ENCODE measurements at places on chromosomes 7 and 10.

GRCh38 chr10:76974017-76974691 is 663.5 kb downstream of the KCNMA1 start:
- DNase-seq, result no peak

DNA sequence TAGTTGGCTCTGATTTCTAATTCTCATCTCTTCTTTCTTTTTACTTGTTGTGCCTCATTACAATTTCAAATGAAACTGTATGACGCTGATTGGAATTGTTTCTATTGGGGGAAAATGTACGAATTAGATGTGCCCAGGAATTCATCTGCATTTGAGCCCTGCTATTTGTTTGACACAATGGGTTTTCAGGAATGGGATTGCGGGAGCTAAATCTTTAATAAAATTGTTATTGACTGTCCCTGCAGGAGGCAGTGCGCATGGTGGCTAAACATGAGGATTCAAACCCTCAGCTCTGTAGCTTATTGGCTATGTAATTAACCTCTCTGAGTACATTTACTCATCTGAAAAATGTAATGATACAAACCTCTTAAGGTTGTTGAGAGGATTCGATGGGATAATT is 181.6 kb downstream of the NXPH1 start:
- DNase-seq, result no peak

GRCh38 chr10:127406018-127406550 is 143.0 kb upstream of the NPS start:
- no peak for DNase-seq

GRCh38 chr7:143398616-143399015 is 10.0 kb downstream of the EPHA1 start:
- no peak for DNase-seq

- no peak for DNase-seq
These were observed 135.8 kb upstream of the GPR26 start for GRCh38 chr10:123530166-123530870.

GRCh38 chr7:12771378-12771877 is 84.0 kb downstream of the ARL4A start:
- no peak for DNase-seq

DNA sequence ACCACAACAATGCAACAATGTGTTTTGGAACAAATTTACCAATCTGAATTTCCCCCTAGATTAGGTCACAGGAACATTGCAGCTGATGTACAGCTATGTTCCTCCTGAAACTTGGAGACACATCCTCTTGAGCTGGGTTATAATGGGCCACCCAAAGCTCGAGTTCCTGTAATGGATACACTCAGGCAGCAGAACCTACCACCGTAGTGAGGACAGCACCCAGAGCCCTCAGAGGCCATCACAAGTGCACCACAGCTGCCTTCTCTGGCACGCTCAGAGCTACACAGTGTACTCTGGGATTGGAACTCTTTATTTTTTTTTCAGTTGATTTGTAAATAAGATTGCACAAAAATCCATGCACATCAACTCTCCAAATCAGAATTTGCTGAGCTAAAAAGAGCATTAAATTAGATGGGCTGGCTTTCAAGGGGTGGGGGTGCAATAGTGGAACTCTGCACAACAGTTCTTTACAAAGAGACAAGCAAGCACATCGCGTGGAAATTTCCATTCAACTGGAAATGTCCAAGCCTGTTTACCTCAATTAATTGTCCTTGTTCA is 56.7 kb downstream of the EGFR start:
- DNase-seq, result no peak

DNA sequence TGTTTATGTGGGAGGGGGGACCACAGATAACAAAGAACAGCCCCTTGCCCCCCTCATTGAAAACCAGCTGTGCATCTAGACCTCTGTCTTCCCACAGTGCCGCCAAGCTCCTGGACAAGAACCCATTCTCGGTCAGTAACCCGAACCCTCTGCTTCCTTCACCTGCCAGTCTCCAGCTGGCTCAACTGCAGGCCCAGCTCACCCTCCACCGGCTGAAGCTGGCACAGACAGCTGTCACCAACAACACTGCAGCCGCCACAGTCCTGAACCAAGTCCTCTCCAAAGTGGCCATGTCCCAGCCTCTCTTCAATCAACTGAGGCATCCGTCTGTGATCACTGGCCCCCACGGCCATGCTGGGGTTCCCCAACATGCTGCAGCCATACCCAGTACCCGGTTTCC is 91.0 kb upstream of the PDCD4 start:
- no peak for DNase-seq

DNA sequence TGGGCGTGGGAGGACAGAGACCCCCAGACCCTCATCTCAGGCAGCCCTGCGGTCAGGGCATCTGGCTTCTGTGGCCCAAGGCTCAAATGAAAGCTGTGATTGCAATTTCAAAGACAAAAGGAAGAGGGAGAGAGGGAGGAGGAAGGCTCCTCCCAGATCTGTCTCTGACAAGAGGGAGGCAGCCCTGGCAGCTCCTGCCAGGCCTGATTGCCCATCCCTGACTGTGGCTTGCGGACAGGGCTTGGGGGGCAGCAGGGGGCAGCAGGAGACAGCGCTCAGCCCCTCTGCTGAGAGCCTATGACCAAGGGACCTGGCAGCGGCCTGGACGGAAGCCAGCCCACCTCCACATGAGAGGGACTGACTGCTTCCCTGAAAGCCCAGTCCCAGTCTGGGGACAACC is 91.8 kb downstream of the PTPRN2 start:
- DNase-seq, result no peak

GRCh38 chr10:86670876-86671275 is 2.6 kb downstream of the LDB3 start:
- DNase-seq, result no peak

DNA sequence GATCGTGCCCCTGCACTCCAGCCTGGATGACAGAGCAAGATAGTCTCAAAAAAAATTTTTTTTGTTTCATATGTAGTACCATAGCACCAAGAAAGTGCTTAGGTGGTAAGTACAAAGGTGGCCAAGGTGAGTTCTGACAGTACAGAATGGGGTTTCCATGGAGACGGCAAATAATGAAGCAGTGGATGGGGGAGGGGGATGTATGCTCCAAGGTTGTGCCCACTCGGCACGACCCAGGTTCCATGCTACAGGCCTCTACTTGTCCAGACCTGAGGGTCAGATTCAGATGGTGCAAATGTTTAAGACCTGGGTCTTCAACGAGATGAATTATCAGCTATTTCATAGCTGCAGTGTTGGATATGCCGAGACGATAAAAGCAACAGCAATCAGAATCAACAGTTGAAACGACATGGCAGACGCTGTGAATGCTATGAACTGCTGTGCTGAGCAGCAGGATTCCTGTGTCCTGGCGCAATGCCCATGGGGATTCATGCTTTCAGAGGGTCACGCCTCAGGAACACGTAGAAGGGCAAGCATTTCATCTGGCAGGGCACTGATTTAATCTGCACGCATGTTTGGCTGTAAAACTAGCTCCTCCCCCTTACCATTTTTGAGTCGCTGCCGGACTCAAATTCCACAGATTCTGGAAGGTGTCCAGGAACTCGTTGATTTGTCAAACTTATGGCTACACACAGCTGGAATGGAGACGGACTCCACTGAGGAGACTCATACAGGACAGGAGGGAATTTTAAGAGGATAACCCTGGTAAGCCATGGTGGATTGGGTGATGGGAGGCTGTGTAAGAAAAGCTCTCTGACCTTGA is 256.5 kb downstream of the FRMD4A start:
- DNase-seq, result no peak

- no peak for DNase-seq
These were observed 54.9 kb downstream of the KCNMA1 start for GRCh38 chr10:77582710-77583115.

GRCh38 chr10:71209731-71210541 is 2.4 kb upstream of the UNC5B start:
- no peak for DNase-seq

DNA sequence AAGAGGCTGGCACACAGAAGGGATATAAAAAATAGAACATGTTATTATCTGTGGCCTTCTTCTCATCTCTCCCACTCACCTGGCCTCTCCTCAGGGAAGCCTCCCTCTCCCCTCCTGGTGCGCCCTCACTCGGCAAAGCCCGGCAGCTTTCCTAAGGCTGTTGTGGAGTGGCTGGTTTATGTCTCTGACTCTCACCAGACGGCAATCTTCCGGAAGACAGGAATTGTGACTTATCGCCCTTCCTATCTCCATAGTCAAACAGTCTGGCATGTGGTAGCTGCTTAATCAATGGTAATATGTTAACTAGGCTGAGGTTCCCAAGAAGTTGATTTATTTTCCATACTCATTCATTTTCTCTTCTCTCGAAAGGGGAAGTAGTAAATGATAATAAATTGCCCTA is 78.7 kb downstream of the ATXN7L1 start:
- no peak for DNase-seq

DNA sequence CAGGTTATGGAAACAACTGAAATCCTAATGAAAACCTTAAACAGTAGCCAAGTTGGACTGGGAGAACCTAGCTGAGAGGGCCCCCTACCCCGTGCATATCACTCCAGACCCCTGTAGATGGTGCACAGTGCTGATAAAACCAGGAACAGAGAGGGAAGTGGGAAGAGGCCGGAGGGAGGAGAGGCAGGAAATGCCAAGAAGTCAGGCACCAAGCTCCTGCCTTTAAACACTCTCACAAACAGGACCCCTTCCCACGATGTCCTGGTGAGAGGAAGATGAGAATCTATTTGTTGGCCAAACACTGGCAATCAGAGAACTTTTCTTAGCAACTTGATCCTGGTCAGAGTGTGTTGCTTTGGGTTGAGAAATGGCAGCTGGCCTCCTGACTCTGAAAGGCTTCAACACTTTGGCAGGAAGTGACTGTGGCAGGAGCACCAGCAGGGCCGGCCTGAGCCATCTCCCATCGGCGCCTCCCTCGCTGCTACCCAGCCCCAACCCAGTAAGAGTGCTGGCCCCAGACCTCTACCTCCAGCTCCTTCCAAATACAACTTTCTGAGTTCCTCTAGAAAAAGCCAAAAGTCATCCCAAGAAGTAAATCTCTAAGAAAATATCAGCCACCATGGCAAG is 39.5 kb downstream of the GSDME start:
- DNase-seq, result no peak

DNA sequence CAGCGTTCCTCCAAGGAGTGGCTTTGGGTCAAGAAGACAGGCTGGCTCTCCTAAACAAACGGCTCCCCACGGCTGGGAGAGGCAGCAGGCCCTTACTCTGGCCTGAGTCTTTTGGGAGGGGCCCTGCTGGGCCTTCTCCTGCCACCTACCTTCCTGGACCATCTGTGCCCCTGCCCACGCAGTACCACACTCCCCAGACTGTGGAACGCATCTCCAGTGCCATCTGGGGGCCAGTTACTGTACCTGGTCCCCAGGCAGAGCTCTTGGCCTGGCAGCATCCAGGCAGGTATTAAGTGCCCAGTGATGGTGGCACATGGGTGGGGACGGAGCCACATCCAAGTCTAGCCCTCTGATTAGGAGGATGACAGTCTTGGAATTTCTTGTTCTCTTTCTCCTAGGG is 14.4 kb downstream of the ALKBH4 start:
- DNase-seq, result no peak

- no peak for DNase-seq
These were observed 108.1 kb upstream of the AGR3 start for GRCh38 chr7:16989811-16990413.

DNA sequence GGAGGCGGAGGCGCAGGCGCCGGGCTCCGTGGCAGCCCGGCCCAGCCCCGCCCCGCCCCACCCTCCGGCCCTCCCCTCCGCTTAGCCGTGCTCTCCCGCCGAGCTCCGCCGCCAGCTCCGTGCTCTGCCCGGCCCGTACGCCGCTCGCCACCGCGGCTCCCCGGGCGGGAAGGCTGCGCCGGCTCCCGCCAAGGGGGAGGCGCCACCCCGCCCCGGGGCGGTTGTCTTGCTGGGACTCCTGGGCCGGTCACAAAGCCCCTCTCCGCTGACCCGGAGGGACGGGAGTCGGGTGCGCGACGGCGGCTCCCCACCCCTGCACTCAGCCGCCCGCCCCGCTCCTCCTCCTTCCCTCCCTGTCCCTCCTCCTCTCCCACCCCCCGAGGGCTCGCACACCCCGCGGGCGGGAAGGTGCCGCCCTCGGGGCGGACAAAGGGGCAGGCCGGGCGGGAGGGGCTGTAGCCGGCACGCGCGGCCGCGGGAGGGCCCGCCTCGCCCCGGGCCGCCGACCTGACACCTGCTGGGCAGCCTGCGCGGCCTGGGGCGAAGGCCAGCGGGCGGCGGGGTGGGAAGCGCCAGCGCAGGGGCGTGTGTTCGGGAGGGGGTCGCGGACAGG is 11.5 kb upstream of the SP8 start:
- no peak for DNase-seq

DNA sequence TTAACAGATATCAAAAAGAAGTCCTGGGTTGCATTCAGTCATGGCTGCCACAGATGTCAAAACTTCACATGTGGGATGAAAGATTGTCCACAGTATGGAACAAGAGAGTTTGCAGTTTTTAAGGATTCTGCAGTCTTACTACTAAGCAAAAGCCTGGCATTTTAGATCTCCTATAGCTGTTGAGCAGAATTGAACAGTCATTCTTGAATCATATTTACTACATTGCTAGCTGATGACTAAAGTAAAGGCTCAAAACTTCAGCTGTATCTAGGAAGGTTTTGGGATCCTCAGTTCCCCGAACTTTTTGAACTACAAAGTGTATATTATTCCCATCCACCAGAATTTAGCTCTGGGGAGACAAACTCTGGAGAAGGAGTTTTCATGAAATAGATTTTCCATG is 31.0 kb downstream of the BET1 start:
- DNase-seq, result no peak

- DNase-seq, result no peak
These were observed 44.7 kb downstream of the MGMT start for GRCh38 chr10:129511758-129512157.

GRCh38 chr7:38171623-38172391 is 6.2 kb upstream of the STARD3NL start:
- no peak for DNase-seq

GRCh38 chr10:126609566-126609965 is 60.9 kb downstream of the C10orf90 start:
- DNase-seq, result no peak

DNA sequence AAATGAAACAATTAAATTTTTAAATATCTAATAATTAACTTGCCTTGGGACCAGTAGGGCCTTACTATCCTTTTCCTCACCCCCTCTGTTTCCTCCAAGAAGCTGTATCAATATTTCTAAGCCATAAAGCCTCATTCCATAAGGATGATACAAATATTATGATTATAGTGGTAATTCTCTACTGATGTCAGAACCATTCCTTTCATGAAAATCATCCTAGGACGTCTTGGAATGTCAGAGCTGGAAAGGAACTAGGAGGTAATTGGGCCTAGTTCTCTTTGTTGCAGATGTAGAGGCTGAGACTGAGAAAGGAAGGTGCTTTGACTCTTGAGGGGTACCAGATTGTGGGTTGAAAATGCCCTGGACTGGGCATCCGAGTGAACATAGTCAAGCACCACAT is 766.7 kb upstream of the GHITM start:
- DNase-seq, result no peak

DNA sequence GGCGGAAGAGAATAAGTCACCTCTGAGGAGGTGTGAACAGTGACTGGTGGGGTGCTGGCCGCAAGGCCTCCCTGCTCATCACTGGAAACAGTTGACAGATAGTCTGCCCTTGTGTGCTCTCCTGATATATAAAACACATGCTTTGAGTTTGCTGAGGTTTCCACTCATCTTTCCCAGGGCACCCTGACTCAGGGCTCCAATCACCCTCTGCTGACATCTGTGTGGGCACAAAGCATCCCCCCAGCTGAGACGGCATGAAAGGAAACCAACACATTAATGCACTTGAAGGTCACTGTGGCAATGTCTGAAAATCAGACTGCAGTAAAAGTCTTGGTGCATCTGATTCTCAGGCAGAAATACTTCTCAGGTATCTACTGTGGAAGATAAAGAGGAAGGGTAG is 49.8 kb downstream of the EPDR1 start:
- DNase-seq, result no peak

- no peak for DNase-seq
These were observed 487.2 kb downstream of the RPS24 start for GRCh38 chr10:78520737-78521430.

- DNase-seq, result no peak
These were observed 51.8 kb downstream of the PYROXD2 start for GRCh38 chr10:98363220-98363619.
